Activated naive CD4-positive, alpha-beta T cell treated with anti-CD3 and anti-CD28 coated beads, Interleukin-2, amount 50 U/mL, for 72 hours (primary cell): ENCODE measurements at places on chromosomes 7 and 10.

DNA sequence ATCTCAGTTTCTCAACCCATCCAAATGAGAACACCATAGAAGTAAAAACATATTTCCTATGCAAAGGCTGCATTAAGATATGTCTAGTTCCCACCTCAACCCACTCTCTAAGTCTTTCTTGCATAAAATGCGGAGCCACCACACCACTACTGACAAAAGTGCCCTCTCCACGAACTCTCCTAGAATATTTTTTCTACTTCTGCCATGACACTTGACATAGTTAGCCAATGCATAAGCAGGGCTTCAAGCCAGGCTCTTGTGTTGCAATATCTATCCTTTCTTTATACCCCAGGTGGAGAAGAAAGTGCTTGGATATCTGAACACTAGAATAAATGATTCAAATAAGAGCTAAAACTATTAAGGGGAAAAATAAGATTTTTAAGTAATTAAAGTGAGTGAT, 465.2 kb downstream of the NRG3 start:
- no peak for DNase-seq

- DNase-seq, result peak; percentile 19
Observed at GRCh38 chr10:114925587-114926586, 12.1 kb upstream of the TRUB1 start.

- DNase-seq, result no peak
Observed at GRCh38 chr7:148447221-148447849, 143.2 kb upstream of the C7orf33 start.

DNA sequence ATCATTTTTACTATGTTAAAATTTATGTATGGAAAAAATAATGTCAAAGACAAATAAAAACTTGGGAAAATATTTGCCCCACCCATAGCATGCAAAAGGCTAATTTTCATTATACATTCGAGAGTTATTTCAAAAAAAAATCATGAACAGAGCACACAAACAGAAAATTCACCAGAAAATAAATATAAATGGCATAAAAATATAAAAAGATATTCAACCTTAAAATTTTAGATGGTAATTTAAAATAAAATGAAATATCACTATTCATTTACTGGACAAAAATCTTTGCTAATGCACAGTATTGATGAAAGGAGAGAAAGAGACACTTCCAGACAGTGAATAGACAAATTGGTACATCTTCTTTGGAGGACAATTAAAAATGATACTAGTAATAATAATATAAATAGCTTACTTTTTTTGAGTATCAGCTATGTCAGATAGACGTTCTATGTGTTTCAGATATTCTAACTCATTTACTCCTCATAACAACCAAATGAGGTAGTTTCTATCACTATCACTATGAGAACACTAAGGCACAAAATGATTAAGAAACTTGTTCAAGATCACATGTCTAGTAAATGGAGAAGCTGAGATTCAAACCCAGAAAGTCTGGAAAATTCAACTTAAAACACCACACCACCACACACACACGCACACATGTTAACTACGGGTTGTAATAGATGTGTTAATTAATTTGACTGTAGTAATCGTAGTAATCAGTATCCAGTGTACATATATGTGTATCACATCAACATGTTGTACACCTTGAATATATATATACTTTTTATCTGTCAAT, 63.0 kb downstream of the CCDC71L start:
- no peak for DNase-seq

DNA sequence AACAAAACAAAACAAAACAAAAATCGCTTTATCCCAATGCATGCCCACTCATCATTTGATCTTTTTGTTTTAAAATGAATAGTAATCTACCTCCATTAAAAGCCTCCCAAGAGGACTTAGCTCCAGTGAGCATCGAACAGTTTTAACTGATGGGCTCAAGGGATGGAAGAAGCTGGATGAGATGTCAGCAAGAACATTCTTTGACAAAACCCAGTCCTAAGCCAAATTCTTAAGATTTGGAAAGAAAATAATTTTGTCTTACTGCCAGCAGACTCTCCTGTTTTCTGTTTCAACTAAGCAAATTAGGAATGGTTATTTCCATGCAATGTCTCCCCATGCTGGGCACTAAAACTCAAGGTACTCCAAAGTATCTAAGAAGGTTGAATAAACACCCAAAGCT, 127.3 kb downstream of the RNLS start:
- DNase-seq, result no peak

DNA sequence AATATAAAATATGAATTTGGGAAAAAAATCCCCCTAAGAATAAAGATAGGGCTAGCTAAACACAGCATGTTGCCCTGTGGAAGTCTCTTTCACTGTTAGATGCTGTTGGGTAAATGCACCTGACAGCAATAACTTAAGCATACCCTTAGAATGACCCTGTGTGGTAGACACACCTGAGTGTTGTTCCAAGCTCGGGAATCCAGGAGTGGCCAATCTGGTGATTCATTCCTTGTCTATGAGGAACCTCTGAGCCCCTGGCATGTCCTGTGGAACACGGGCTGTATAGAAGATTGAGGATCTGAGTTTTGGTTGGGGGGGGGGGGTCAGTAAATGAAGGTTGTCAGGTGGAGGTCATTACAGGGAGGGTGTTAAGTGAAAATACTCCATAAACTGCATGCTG, 730.0 kb upstream of the IGFBP3 start:
- no peak for DNase-seq

DNA sequence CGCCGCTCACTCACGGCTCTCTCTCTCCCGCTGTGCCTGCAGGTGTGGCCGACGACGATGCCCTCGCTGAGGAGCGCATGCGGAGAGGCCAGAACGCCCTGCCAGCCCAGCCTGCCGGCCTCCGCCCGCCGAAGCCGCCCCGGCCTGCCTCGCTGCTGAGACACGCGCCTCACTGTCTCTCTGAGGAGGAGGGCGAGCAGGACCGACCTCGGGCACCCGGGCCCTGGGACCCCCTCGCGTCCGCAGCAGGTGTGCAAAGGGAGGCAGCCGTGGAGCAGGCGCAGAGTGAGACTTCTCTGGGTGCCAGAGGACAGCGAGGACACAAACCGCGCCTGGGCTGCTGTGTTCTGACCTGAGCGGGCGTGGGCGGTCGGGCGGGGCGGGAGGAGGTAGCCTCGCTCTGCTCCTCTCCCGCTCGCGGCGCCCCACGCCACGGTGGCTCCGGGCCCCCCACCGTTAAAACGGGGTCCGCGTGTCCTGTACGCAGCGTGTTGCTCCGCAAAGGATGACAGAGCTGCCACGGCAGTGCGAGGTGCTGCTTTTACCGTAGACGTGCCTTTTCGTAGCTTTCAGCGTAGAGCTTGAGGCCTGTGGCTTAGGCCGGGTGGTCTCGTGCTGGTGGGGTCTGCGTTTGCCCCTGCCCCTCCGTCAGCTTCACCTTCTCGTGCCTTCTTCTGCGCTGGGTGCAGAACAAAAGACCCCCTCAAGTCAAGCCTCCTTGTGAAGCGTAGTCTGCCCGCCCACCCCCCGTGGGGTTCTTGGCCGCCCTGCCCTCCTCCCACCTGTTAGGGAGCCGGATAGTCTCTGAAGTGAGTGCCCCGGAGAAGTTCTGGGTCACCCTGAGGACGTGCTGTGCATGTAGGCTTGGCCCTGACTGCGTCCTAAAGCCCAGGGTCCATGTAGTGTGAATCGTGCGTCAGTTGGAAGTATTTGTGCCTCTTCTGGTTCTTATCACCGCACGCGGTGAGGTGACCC, 73.2 kb downstream of the DNAJB6 start:
- no peak for DNase-seq

GRCh38 chr7:147245274-147245673, 1128.7 kb downstream of the CNTNAP2 start:
- DNase-seq, result peak; percentile 22
